ENCODE measurements at places on chromosomes 13 and 19. TPM values are rescaled to one million over a fixed set of nuclear protein-coding genes. Genes with fewer than 3 reads are reported as not detected.

Gene RAB20
- 12.3 TPM for total RNA-seq

Gene KCNN1
- total RNA-seq, result not detected

Gene PSG1
- total RNA-seq, result not detected

Gene CNN1
- total RNA-seq, result 0.98 TPM

GRCh38 chr13:31929031-31929770 is 102.4 kb upstream of the FRY start:
- DNase-seq, result no peak

GRCh38 chr13:87080100-87080779 is 590.9 kb upstream of the SLITRK5 start:
- no peak for DNase-seq

GRCh38 chr19:2728783-2729387 is 7.7 kb upstream of the DIRAS1 start:
- DNase-seq, result no peak

DNA sequence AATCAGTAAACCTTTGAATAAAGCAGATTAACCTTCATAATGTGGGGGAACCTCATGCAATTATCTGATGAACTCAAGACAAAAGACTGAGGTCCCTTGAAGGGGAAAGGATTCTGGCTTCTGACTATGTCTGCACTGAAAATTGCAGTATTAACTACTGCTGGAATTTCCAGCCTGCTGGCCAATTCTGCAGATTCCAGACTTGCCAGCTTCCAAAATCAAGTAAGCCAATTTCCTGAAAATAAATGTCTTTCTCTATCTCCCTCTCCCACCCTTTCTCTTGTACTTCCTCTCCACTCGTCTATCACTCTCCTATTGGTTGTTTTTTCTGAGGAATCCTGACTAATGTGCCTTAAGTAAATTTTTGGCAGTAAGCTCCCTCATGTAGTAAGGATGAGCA is 1479.9 kb upstream of the PRR20A start:
- no peak for DNase-seq

DNA sequence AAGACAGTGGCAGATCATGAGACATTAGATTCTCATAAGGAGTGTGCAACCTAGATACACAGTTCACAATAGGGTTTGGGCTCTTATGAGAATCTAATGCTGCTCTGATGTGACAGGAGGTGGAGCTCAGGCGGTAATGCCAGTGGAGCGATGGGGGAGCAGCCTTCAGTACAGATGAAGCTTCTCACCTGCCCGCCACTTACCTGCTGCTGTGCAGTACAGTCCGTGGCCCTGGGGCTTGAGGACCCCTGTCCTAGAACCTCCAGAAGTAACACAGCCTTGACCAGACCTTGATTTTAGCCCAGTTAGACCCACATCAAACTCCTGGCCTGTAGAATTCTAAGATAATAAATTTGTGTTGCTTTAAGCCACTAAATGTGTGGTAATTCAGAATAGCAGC is 215.1 kb upstream of the MIR17HG start:
- no peak for DNase-seq

GRCh38 chr19:4185413-4186086 is 3.1 kb downstream of the ANKRD24 start:
- no peak for DNase-seq

- DNase-seq, result no peak
These were observed 56.5 kb downstream of the VAV1 start for GRCh38 chr19:6828698-6829633.

DNA sequence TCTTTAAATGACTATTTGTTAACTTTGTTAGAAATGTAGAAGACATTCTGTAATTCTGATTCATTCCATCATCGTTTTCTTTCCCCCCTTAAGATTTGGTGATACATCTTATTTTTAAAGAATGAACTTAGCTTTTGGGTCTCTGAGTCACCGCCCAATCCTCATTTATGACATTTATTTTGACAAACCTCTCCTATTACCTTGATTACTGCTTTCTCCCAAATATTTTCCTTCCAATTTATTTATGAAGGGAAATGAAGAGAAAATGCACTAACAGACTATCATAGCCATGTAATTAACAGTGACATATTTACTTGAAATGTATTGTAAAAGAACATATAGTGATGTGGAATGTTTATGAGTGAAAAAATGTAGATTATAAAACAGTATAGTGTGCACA is 241.6 kb downstream of the DCLK1 start:
- no peak for DNase-seq

- DNase-seq, result no peak
These were observed 347.2 kb upstream of the ARGLU1 start for GRCh38 chr13:106915146-106915545.

DNA sequence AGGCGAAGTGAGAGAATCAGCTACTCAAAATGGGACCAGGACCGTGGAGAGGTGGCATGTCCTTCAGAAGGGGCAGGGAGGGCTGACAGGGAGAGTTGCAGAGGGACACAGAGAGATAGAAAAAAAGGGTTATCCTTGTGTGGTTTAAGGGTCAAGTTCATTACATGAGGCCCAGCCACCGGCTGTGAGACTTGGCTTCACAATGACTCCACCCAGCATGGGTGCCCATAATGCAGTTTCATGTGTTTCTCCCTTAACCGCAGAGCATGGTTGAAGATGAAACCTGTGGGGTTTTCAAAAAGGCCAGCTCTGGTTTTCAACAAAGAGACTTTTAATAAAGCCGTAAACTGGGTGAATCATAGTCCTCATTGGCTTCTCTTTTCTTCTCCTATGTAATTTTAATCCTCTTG is 164.6 kb downstream of the KLF5 start:
- no peak for DNase-seq

- DNase-seq, result no peak
These were observed 209.5 kb downstream of the KLF5 start for GRCh38 chr13:73268306-73268705.

GRCh38 chr19:55563261-55563690 is 17.4 kb downstream of the ZNF579 start:
- no peak for DNase-seq

- DNase-seq, result no peak
These were observed 70.5 kb downstream of the MLLT1 start for GRCh38 chr19:6209233-6209632.

DNA sequence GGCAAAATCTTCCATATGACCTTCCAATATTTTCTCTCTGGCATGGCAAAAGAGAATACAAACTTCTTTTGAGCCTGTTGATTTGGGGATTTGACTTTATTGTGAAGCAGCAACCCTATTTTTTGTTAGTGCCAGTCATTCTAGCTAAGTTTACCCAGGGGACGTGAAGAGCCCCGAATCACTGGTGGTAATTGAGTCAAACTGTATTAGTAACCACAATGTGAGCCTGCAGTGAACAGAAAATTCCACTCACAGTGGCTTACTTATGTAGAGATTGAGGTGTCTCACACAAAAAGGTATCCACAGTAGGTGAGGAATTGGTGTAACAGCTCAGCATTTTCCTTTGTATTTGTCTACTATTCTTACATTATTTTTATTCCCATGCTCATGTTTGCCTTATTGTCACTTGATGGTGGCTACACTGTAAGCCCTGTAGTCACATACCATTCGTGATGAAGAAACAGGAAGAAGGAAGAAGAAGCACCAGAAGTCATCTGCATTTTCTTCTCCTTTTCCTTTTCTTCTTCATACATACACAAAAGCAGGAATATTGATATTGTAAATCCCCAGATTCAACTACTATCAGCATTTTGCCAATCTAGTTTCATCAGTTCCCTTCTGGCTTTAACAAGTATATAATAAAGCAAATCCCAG is 33.3 kb upstream of the MYCBP2 start:
- no peak for DNase-seq
